BE2C (cell line): ENCODE measurements at places on chromosomes 1 and 21.

- DNase-seq = no peak
Observed at GRCh38 chr1:19110257-19110927, 99.7 kb downstream of the UBR4 start.

DNA sequence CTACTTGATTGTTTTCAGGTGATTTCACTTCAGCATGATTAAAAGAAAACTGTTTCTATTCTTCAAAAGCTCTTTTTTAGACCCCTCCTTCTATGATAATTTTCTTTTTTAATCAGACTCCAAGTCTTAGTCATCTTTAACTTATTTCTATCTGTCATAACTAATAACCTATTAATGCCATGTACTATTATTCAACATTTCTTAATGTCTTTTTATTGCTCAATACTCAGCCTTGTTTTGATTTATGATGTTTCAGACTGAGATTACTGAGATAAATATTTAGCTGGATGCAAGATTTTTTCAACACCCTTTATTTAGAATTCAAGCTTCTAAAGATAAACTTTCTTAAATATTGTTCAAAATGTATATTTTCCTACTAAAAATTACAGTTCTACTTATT is 53.6 kb downstream of the ATP6V1G3 start:
- DNase-seq = no peak

DNA sequence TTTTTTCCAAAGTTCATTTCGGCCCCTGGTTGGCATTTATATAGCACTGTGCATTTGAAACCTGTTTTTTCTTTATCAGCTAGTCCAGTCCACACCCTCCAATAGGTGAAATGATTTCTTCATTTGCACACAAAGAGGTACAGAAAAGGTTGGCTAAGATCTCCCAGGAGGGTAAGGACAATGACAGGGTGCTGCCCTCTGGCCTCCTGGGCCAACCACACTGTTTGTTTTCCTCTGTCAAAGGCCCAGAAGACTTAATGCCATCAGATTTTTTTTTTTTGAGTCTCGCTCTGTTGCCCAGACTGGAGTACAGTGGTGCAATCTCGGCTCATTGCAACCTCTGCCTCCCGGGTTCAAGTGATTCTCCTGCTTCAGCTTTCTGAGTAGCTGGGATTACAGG is 70.1 kb upstream of the EFHD2 start:
- no peak for DNase-seq

- peak; percentile 32 for DNase-seq
Observed at GRCh38 chr1:93740601-93741031, 59.0 kb upstream of the BCAR3 start.
